ENCODE measurements at places on chromosomes 16 and 17.

DNA sequence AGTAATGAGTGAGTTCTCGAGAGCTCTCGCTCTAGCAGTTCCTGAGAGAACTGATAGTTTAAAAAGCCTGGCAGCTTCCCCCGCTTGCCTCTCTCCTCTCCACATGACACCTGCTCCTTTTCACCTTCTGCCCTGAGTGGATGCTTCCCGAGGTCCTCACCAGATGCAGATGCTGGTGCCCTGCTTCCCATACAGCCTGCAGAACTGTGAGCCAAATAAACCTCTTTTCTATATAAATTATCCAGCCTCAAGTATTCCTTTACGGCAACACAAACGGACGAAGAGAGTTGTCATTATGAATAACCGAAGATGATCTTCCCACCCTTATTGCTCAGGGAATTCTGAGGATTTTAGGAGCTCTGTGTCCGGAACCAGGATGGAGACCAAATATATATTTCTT is 41.9 kb upstream of the ZCCHC14 start:
- DNase-seq = no peak

DNA sequence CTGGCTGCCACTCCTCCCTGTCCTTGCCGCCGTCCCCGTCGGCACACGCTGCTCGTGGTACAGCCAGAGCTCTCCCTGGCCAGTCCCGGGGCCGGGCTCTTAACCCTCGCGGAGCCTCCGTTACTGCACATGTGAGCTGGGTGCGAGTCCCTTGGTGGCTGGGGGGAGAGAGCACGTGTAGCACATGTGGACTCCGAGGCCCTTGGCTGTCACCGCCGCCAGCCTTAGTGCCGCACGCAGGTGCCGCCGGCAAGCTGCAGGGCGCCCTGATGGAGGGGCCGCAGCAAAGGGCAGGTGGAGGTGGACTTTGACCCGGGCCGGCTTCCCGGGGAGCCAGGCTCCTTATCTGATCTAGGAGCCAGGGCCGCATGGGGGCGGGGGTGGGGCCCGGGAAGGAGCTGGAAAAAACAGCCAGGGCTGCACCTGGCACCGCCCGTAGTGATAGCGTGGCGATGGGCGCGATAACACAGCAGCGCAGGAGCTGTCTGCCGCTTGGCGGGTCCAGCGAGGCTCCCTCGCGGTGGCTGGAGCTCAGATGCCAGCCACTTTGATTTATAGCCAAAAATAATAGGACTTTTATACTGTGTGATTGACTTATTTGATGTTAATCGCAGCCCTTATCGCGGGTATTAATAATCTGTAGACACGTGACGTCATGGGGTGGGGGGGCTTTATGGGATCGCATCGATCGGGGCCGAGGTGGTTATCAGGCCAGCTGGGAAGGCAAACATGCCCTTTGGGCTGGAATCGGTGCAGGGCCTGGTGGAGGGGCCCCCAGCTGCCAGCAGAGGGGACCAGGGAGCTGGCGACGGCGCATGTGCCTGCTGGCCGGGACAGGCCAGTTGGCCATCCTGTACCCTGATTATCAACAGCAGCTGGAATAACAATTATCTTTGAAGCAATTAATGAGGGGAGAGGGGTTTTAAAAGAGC is 35.1 kb downstream of the ZFPM1 start:
- no peak for DNase-seq

DNA sequence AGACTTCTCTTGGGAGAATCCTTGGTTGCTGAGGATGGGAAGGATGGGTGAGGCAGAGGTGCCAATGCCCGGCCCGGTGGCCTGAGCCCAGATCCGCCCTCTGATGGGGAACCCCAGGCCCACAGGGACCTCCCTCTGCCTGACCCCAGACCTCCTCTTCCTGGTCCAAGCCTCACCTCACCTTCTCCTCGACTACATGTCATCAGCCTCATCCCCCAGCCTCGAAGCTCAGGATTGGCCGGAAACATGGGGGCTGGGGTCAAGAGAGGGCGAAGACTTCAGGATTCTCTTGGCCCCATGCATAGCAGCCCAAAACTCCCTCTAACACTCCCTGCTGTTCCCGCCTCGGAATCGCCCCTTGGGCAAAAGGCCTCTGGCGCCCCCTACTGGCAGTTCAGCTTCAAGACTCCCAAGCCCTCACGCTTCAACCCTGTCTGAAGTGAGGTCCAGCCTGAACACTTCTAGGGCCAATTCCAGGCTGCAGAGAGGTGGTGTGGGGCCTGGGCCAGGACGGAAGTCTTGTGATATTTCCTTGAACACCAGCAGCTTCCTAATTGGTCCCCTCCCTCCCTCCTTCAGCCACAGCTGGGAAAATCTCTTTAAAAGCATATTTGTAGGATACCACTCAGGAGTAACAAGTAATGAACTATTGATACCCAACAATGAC is 47.2 kb downstream of the ARHGAP27 start:
- DNase-seq = peak; percentile 63

DNA sequence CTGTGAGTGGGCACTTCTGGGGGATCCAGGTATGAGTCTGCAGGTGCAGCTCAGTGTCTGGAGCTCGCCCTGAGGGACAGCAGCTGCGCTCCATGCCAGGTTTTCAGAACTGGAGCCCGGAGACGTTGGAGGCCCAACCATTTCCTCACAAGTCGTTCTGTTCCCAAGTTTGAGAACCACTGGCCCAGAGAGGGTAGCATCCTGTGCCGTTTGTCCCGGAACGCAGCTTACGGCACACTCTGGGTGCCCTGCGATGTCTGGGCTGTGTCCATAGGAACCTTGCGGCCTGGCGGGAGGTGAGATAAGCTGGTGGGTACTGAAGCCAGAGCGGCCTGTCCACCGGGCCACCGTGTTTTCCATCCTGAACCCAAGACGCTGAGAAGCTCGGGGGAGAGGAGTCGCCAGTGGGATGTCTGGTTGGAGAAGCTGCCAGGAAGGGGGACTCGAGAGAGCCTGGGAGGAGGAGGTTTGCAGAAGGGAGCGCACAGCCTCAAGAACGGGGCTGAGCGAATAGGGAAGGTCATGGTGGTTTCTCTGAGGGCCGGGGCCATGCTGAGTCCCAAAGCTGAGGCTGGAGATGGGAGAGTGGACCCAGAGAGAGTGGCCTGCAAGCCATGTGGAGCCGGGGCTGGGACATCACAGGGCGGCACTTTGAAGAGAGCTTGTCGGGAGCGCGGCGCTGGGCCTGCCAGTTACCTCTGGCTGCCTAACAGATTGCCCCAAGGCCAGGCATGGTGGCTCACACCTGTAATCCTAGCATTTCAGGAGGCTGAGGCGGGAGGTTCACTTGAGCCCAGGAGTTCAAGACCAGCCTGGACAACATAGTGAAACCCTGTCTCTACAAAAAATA is 211.0 kb upstream of the GSE1 start:
- no peak for DNase-seq

- DNase-seq = no peak
Measured at GRCh38 chr16:27826081-27826892, 237.2 kb downstream of the GSG1L start.

- no peak for DNase-seq
Measured at GRCh38 chr17:236641-237405, 55.4 kb upstream of the DOC2B start.

DNA sequence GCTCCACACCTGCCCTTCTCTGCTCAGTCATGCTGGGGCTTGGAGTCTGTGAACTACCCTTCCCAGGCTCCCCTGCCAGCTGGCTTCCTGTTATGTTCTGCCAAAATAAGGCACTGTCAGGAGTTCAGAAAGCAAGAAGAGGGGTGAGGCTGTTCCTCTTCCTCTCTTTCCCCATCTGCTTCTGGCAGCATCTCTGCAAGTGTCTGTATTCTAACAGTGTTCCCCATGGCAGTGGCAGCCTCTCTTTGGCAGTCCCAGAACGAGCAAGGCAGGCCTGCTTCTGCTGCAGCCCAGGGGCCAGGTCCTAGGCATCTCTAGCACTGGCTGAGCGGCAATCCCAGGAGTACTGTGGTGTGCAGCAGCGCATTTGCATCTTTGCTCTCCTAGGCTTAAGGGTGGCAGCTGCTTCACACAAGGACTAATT is 219.1 kb downstream of the STX8 start:
- no peak for DNase-seq

DNA sequence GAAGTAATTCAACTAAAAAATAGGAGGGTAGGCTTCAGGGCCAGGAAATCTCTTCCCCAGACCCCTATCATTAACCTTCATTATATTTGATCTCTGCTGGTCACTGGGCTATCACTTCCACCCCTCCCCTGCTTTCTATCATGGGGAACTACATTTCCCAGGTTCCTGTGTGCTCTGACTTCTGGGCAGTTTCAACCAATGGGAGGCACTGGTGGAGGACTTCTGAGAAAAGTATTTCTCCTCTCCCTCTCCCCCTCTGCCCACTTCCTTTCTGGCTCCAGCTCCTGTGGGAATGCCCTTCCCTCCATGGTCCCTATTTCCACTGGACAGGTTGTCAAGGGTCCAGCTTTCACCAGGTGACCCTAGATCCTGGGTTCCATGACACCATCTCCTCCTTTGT is 364.4 kb downstream of the C16orf95 start:
- DNase-seq = no peak

DNA sequence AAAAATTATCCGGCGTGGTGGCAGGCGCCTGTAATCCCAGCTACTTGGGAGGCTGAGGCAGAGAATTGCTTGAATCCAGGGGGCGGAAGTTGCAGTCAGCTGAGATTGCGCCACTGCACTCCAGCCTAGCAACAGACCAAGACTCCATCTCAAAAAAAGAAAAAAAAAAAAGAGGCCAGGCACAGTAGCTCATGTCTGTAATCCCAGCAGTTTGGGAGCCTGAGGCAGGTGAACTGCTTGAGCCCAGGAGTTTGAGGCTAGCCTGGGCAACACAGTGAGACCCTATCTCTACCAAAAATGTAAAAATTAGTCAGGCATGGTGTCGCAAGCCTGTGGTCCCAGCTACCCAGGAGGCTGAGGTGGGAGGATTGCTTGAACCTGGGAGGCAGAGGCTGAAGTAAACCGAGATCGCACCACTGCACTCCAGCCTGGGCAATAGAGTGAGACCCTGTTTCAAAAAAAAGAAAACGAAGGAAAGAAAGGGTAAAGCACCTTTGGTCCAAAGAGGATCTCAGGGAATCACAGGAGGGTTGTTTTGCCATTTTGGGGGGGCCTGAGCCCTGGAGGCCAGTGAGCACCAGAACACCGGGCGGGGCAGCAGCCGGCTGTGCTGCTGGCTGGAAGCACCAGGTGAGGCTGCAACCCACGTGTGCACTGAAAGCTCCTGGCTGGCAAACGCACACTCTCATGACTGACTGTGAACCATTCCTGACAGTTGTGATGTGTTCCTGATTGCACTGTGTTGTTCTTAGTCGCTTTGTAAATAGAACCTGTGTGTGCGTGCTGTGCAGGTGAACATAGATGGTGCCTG is 18.4 kb downstream of the HS3ST6 start:
- no peak for DNase-seq

- peak; percentile 57 for DNase-seq
Measured at GRCh38 chr17:56833057-56833808, 487 bp downstream of the C17orf67 start.

DNA sequence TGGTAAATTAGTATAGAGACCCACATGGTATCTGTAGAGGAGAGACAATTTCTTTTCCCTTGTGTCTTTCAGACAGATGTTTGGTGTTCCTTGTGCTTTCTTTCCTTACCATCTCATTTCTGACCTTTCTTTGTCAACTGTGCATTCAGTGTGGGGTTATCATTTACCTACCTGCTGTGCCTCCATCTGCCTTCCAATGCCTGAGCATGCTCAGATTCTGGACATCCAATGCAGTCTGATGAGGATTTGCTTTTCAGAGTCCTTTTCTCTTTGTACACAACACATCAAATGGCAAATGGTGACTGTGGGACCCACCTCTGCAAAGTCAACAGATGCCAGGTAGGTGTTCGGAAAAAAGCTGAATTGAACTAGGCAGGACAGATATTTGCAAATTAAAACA is 364.8 kb downstream of the CA10 start:
- DNase-seq = no peak

DNA sequence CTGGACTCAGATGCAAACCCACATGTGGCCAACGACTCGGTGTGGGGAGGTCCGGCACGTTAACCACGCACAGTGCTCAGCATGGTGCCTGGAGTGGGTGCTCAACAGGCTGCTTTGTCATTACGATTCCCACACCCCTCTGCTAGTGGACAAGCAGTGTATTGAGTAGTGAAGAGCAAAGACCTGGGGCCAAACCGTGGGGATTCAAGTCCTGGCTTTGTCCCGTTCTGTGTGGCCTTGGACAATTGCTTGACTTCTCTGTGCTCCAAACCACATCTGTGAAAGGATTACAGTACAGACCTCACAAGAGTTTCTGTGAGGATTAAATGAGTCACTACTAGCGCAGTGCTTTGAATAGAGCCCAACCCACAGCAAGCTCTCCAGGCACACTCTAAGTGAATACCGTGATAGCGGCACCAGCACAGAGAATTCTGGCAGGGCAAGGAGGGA is 33.8 kb downstream of the TRPV2 start:
- no peak for DNase-seq

GRCh38 chr17:34163646-34164045 is 91.4 kb upstream of the CCL2 start:
- DNase-seq = no peak

DNA sequence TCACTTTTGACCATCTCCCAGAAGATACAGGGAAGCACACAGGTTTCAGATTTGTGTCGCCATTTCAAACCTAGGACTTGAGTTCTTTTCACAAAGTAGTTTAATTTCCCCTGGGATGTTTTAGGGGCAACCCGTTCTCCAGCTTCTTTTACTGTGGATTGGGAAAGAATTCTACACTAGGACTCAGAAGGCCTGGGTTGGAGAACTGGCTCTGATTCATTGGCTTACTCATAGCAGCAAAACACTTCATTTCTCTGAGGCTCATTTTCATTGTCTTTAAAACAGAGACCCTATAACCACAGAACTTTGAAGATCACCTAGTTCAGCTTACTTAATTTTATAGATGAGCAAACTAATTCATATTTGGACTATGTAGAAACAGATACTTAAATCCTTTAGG is 175.9 kb upstream of the SALL1 start:
- no peak for DNase-seq

DNA sequence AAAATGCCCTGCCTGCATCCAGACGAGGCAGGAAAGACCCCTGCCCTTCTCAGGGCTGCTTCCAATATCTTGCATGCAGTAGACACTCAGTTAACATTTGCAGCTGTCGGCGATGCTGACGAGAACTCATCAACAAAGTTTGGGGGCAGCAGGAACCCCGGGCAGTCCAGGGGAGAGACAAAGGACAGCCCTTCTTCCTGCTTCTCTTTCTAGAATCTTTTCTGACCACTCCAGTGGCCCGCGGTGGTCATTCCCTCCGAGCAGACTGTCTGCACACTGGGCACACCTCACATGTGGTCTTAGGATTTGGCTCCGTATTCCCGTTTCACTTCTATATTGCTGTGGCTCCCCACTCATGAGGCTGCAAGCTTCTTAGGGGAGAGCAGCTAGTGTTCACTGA is 31.0 kb upstream of the MFSD6L start:
- DNase-seq = no peak

All from T-helper 22 cell (primary cell).